Activated CD4-positive, CD25-positive, alpha-beta regulatory T cell (primary cell): ENCODE measurements at places on chromosomes 13 and 19.

DNA sequence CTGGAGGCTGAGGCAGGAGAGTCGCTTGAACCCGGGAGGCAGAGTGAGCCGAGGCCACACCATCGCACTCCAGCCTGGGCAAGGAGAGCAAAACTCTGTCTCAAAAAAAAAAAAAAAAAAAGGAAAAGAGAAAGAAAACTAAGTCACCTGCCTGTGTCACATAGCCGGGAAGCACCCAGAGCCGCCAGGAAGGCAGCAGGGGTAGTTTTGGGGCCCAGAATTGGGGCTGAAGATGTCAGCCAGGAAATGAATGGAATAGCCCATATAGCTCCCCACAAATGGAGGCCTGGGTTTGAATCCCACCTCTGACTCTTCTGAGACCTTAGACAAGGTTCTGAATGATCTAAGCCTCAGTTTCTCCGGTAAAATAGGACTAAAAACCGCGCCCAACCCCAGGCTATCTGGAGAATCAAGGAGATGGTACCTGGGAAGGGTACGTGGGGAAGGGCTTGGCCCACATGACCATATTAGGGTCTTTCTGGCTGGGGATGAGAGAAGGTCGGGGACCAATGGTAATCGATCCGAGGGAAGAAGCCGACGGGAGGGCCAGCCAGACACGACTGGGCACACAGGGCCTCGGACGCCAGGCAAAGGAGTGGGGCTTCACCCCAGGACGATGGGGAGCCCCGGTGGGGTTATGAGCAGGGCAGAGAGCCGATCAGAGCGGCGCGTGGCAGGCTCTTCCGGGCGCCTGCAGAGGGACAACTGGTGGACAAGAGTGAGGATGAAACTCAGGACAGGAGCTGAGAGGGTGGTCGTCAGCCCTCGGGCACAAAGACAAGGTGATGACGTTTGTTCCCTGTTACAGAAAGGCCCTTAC is 14.4 kb downstream of the CCDC124 start:
- DNase-seq: no peak

GRCh38 chr13:93325303-93326233 is 99.0 kb downstream of the GPC6 start:
- no peak for DNase-seq

DNA sequence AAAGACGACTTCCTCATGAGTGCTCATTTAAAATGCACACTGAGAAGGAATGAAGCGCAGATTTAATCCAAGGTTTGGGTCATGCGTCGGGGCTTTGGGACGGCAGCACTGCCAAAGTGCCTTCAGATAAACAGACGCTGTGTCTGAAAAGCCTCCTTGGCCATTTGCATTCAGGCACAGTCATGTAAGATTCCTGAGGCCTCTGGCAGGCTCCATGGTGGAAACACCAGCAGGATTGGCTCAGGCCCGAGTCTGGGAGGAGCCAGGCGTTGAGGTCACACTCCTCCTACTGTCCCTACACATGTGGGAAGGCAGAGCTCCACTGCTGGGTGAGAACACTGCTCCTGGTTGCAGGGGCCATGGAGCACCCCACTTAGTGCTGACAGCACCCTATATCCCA is 113.3 kb upstream of the KL start:
- DNase-seq: no peak

- no peak for DNase-seq
Observed at GRCh38 chr19:19566306-19566705, 28.2 kb downstream of the CILP2 start.

DNA sequence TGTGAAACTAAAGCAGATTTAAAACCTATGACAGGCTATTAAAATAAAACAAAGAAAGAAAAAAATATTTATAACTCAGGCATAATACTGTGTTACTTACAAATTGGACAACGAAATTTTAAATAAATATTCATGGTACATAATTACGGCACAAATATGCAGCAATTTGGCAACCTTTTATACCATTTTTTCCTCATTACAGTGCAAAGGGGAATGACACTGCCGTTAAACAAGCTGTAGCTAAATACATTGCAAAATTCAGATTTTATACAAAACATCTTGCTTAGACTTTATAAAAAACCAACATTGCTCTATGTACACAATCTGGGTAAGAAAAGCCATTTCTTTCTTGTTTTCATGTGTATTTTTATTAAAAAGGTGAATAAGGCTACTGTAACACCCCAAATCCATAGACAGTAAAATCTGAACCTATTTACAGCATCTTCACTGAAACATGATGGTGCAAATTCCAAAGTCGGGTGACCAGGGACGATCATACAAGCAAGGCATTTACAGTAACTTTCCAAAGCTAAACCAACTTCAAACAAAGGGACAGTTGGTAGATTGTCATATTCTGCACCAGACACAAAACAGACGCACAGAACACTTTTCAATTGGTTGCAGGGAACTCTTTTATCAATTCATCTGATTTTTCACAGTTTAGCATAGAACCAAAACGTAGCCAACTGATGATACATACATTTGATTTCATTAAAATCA is 45.5 kb downstream of the EFNB2 start:
- DNase-seq: no peak

GRCh38 chr13:97327506-97328221 is 105.5 kb downstream of the MBNL2 start:
- DNase-seq: no peak

- no peak for DNase-seq
Observed at GRCh38 chr13:90746230-90746629, 601.3 kb upstream of the MIR17HG start.
